ENCODE measurements at places on chromosomes 7 and 10.

GRCh38 chr10:75009426-75009825 lies 102.0 kb upstream of the SAMD8 start:
- no peak for DNase-seq

GRCh38 chr10:112115781-112116385 lies 67.7 kb downstream of the GPAM start:
- DNase-seq: no peak

DNA sequence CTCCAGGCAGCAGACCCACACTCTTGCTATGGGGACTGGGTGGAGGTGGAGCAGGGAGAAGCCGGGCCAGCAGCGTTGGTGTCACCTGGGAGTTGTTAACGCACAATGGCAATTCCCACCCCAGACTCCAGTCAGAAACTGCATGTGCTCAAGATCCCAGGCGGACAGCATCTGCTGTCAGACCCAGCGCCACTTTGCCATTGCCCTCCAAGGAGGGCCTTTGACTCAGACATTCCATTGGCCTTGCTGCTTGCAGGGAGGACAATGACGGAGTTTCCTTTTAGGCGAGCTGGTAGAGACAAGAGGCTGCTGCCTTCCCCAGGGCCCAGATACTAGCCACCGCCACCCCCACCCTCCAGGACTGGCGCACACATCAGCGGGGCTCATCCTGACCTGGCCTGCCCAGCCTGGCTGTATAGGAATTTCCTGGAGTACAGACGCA lies 34.5 kb downstream of the ZNF775 start:
- no peak for DNase-seq

DNA sequence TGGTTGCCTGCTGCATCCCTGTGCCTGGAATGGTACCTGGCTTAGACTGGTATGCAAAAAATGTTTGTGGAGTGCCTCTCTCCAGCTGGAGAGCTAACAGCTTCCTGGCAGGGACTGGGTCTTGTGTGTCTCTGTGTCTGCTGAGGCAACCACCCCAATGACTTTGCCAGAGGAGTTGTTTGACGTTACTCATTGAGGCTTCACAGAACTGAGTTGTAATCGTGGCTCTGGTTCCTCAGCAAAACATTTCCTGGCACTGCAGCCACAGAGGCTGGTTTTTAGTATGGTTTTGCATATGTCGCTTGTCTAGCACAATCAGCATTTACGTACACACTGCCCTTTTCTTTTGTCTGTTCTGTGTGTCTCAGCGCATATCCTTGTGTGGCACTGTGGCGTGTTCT lies 7.5 kb downstream of the ZNF282 start:
- DNase-seq: no peak

DNA sequence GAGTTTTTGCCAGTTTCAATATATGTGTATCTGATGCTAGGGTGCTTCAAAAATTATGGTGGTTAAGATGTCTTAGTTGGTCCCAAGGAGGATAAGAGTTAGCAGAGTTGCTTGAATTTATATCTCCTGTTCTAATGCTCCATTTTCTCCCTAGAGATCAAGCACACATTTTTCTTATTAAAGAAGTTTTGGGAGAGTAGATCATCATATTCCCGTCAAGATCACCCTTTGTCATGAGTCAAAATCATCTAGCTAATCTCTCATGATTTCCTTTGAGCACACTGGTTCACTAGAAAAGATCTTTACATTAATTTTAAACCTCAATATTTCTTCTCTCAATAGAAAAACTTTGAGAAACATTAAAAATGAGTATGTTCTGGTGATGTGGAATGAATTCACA lies 429.9 kb upstream of the SEMA3A start:
- no peak for DNase-seq

GRCh38 chr10:103799341-103799740 lies 56.0 kb downstream of the SH3PXD2A start:
- no peak for DNase-seq

- DNase-seq: no peak
These were observed 107.5 kb upstream of the ARID5B start for GRCh38 chr10:61793760-61794703.

GRCh38 chr10:93066544-93066913 lies 5.9 kb downstream of the CYP26C1 start:
- no peak for DNase-seq

- DNase-seq: no peak
These were observed 87.2 kb downstream of the GSDME start for GRCh38 chr7:24669971-24670591.

GRCh38 chr10:114973997-114974396 lies 36.0 kb downstream of the TRUB1 start:
- no peak for DNase-seq

GRCh38 chr7:72077786-72078185 lies 334.4 kb downstream of the CALN1 start:
- DNase-seq: no peak

- DNase-seq: no peak
These were observed 172.0 kb upstream of the YAE1 start for GRCh38 chr7:39394105-39394680.

DNA sequence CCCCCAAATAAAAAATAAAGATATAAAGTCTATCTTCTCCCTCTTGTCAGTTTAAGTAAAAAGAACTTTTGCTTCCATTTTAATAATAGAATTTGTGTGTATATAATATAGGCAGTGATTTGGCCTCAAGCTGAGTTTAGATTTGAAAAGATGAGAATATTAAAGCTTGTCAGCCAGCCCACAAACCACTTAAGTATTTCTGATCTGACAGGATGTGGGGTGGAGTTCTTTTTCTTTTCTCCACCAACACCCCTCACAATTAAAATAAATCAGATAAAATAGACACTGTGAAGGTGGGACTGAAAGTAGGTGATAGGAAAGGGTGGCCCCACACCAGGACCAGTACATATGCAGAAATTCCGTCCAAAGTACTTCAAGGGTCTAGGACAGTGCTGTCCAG lies 714.1 kb downstream of the AUTS2 start:
- no peak for DNase-seq

- no peak for DNase-seq
These were observed 167.9 kb downstream of the PHF14 start for GRCh38 chr7:11141541-11141940.

- no peak for DNase-seq
These were observed 94.1 kb upstream of the CREB5 start for GRCh38 chr7:28318101-28318762.

DNA sequence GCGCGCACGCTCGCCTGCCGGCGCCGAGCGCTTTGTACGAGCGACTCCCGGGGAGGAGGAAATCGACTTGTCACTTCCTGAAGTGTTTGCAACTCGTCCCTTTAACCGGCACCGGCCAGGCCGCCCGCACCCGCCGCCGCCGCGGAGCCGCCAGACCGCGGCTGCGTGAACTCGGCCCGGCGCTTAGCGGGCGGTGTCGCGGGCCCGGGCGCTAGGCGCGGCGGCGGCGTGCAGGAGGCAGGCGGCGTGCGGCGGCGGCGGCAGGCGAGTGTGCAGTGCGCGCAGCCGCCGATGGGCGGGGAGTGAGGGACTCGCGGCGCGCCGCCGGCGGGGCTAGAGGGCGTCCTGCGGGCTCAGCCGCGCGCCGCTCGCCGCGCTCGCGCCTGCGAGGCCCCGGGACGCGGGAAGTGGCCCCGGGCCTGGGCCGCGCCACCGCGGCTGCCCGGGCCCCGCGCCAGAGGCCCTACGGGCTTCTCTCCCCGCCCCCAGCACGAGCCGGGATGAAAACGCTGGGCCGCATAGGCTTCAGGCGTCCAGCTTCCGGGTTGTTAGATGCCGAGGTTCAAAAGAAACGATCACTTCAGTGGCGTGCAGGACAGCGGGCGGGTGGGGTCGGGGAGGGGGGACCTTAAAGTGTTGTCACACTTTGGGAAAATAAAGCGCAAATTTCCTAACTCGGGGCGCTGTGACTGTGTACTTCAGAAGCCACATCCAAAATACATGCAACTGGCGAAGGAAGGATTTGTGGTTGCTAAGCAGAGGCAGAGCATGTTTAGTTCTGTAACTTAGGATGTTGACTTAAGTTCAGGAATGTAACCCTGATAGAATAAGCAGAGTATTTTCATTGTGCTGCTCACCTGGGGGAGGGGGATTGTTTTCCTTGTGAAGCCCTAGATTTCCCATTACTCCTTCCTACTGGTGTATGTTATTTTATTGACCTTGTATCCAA lies at the start of gene FAM53B:
TSS of gene FAM53B (minus strand) at position 277 of the 949 bp plus-strand sequence. CDS start 37,665 bp downstream, outside the sequence.
- no peak for DNase-seq

- no peak for DNase-seq
These were observed 361.8 kb upstream of the MGMT start for GRCh38 chr10:129105266-129105665.

DNA sequence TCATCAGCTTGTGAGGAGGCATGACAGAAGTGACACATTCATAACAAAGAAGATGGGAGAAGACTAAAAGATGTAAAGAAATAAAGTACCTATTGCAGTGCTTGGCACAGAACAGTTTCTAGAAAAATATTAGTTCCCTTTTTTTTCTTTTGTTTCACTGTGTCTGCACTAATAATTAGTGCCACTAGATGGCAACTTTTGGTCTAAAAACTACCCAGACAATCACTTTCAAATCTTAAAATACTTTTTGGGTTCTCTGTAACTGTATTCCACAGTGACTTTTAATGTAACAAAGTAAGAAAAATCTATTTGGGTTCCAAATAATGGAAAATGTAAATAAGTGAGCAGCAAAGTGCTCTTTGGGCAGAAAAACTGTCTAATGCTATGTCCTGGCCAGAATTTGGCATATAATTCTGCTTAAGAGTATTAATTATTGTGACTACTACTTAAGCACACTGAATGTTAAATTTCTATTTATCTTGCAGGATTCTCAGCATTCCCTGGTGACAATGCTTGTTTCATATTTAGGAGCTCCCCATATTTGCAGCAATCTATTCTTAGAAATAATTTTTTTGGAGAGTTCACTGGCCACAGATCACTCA lies 134.8 kb upstream of the KIF5B start:
- no peak for DNase-seq

- no peak for DNase-seq
These were observed 39.6 kb upstream of the MET start for GRCh38 chr7:116632384-116632783.

GRCh38 chr10:103476046-103476768 lies 2.8 kb downstream of the CALHM3 start:
- DNase-seq: no peak

DNA sequence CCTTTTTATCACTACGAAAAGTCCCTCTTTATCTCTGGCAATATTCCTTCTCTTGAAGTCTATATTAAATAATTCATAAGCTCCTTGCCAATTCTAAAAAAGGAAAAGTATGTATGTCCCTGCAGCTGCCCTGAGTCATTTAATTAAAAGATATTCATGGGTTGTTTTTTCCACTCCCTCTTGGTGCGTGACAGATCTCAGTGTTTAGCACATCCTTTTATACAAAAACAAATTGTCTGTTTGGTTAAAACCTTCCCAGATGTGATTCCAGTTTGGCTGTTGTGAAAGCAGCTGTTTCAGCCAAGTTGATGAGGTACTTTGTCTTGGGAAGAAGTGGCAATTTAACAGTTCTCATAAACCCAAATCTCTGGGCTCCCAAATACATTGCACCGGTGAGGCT lies 33.8 kb upstream of the PRLHR start:
- peak; percentile 32 for DNase-seq

GRCh38 chr7:151615058-151615457 lies 95.4 kb upstream of the RHEB start:
- DNase-seq: no peak

DNA sequence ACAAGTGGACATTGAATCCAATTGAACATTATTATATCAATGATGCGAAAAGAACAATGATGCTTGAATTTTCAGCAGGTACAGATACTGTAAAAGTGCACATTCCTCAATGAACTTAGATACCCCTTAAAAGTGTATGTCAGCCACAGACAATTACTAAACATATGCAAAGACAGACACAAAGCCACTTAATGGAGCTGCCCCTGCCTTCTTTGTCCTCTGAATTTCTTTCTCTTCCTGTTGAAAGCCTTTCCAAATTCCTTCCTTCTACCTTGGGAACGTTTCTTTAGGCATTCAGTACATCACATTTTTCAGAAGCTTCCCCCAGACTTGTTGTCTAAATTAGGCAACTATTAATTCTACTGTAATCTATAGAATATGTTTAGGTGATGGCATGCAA lies 706.8 kb upstream of the MBL2 start:
- no peak for DNase-seq

- no peak for DNase-seq
These were observed 43.3 kb upstream of the PLXDC2 start for GRCh38 chr10:19772972-19773371.

DNA sequence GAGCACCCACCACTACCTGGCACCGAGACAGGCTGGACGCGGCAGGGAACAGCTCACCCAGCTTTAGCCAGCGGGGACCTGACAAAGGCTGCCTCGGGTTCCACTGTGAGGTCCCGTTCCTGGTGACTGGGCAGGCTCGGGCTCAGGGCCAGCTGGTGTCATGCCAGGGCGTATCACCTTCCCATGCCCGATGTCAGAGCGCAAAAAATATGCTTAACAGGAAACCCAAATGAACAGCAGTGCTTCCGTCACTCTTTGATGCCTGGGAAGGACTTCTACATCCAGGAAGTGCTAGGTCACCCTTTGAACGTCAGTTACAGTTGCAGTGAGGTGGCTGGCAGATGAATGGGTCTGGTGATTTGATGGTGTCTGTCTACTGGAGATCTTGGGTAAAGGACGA lies 106.0 kb downstream of the ADARB2 start:
- DNase-seq: no peak

DNA sequence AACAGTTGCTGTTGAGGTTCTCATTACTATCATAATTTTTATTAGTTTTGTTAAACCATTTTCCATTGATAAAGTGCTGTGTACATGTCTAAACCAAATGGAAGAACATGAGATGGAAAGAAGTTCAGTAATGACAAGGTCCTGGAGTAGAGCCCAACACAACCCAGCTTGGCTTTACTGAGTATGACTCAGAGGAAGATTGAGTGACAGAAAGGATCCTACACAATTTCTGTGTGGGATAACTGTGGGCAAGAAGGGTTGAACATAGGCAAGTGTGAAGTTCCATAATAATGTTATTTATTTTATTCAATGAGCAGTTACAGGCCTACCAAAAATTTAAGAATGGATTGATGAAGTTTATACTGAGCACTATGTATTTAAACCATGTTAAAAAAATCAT lies 15.9 kb downstream of the PRKG1 start:
- DNase-seq: no peak

- DNase-seq: no peak
These were observed 129.0 kb downstream of the HERPUD2 start for GRCh38 chr7:35565927-35566326.

DNA sequence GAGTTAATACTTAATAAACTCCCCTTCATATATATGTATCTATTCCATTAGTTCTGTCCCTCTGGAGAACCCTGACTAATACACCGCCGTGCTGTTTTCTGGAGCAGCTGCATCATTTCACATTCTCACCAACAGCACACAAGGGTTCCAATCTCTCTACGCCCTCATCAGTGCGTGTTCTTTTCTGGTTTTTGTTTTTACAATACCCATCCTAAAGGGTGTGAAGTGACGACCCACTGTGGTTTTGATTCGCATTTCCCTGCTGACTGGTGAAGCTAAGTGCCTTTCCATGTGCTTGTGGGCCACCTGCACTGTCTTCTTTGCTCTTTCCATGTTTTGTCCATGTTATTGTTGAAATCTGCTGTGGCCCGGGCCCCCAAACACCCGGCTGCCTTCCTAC lies 11.0 kb upstream of the INSIG1 start:
- no peak for DNase-seq

- DNase-seq: no peak
These were observed 22.6 kb upstream of the INPP5A start for GRCh38 chr10:132514821-132515520.
